ENCODE measurements at places on chromosomes 7 and 10.

DNA sequence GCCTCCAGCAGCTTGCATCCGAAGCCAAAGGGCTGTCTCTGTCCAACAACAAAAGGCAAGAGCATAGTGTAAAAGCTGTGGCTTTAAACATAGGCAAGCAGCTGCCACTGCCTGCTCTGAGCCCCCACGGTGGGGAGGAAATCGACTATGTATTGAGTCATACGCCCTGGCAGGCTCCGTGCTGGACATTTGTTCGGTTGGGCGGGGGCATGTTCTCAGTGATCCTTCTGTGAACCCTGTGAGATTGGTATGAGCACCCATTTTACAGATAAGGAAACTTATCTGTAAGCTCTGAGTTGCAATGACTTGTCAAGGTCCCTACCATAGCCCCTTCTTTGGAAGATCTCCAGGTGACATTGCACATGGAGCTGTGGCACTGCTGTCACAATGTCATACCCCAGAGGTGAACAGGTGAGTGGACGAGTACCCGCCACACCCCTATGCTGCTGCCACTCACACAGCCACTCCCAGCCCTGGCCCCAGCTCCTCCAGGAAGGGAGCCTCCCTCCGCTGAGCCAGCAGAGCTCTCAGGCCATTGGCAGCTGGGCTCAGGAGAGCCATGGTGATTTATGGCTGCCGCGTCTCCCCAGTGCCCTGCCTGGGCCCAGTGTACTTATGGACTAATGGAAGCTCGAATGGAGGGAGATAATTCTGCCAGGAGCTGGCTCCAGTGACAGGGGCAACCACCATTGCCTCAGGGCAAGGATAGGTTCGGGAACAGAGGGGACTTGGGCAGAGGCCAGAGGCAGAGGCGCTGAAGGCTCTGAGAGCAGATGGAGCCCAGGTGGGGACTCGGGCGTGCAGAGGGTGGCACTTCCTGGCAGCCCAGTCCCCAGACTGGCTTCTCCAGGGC lies 43.7 kb downstream of the UNC5B start:
- DNase-seq = no peak

- DNase-seq = no peak
These were observed 228.8 kb upstream of the FAM3C start for GRCh38 chr7:121624958-121625357.

GRCh38 chr7:3598854-3599253 lies 297.8 kb downstream of the SDK1 start:
- no peak for DNase-seq

DNA sequence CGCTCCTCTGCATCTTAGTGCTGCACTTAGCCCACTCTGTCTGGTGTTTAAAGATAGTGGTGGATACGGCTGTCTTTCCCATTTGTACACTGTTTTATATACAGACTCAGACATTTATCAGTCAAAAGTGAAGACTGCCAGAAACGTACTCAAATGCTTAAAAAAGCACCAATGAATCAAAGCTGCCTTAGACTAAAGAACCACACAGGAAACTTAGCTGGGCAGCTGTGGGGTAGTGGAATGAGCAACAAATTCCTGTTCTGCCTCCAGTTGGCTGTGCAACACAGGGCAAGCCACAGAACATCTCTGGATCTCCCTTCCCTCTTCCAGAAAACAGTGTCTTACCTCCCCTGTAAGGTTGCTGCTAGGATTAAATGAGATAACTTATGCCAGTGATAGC lies 76.0 kb downstream of the ATXN7L1 start:
- DNase-seq = no peak

- DNase-seq = no peak
These were observed 39.4 kb downstream of the CREB3L2 start for GRCh38 chr7:137962491-137962874.

- DNase-seq = no peak
These were observed 254.5 kb downstream of the AHR start for GRCh38 chr7:17552952-17553351.

DNA sequence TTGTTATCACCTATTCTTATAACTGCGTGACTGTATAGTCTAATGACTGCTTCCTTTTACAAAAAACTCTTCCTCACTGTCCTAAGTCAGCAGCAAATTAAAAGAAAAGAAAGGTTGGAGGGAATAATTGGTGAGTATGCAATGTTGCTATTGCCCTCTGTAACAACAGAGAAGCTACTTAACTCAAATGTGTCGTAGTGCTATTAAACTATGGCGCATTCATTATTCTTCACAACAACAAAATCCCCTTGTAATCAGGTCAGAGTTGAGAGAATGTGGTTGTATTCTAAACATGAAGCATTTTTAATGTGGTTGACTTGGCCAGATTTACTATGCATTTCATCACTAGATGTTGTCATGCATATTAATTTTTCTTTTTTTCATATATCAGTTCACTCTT lies 897.8 kb upstream of the PHF14 start:
- DNase-seq = no peak

GRCh38 chr7:25804154-25804553 lies 347.8 kb upstream of the NFE2L3 start:
- no peak for DNase-seq

DNA sequence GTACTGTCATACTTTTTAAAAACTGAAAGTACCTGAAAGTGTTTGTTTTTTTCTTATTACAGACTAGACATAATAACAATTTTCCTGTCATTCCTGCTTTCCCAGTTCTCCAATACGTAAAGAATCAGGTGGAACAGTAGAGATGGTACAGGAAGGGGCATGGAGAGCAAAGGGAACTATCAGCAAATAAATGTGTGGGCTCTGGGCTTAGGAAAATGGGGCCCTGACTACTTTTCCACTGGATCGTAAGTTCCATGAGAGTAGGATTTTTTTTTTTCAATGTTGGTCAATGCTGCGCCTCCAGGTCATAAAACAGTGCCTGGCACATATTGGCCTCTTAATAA lies 15.2 kb upstream of the FAS start:
- no peak for DNase-seq

- DNase-seq = no peak
These were observed 148.6 kb downstream of the IMMP2L start for GRCh38 chr7:111413739-111414138.

DNA sequence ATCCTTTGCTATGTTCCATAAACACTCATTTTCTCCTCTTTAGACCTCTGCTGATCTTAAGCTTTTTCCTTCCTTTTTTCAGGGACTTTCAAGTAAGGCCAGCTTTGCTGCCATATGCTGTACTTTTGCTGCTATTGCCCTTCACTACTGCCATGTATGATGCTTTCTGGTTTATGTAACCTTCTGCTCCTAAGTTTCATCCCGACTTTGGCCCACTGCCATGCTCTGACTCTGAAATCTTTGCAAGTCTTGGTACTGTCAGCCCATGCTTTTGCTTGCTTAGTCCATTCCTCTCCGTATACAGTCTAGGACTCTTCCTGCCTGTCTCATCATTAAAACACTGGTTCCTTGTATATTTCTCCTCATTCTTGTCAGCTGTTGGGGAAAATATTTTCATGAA lies 152.4 kb downstream of the RNF133 start:
- no peak for DNase-seq

DNA sequence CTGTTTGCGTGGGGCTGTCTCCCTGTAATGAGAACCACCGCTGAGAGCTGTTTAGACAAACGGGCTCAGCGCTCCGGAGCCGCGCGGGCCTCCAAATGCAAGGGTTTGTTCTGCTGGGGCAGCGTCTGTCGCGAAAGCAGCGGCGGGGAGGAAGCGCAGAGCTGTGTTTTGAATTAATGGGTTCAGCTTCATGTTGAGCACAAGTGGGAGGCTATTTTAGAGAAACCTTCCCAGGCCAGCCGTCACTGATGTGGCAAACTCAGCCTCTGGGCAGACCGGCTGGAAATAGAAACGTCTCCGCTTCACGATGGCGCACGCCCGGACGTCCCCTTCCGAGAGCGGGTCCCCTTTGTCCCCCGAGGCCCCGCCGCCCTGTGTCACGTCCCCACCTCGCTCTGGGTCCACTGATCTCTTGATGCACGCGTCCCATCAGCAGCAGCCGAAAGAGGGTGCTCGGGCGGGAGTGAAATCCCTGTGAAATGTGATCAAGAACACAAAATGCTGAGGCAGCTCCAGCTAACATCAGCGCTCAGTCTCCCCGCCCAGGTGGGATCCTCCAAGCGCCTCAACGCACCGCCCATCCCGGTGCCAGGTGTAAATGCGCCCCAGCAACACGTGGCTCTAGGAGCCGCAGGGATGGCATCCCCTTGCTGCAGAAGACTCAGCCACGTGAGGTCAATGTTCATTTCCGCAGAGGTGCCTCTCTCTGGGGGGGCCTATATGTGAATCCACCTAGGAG lies 44.9 kb downstream of the BAMBI start:
- DNase-seq = no peak

GRCh38 chr10:44913350-44914081 lies 2.4 kb downstream of the TMEM72 start:
- no peak for DNase-seq

DNA sequence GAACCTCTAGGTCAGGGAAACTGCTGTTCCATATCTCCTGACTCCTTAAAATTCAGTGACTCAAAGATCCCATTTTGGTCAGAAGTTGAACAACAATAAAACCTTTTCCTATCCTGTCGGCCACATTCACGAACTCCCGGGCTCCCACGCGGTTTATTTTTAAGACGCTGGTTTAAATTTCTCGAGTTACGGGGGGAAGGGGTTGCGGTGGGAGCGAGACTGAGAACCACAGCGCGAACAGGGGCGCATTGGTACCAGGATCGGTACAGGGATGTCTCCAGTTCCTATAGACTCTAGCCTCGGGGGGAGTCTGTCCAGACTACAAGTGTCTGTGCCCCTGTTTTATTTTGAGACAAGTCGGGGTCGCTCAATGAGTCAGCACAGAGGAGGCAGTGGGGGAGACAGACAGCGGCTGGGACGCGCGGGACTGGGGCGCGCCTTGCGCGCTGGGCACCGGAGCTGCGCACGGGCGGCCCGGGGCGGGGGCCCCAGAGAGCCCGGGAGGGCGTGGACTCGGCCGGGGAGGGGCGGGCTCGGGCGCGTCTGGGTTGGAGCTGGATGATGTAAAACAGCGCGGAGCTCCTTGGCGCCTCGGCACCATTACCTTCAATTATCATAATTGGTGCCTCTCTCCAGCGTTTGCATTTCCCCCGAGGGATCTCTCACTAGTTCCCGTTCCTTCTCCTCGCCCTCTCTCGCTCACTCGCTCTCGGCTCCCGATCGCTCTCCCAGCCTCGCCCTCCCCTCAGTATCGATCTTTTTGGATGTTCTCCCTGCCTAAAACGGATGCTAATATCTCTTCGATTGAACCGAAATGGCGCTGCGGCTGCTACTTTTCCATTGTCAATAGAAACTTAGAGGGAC lies 8.7 kb upstream of the BAMBI start:
- no peak for DNase-seq

GRCh38 chr7:152556013-152556755 lies 119.8 kb downstream of the XRCC2 start:
- DNase-seq = no peak

- DNase-seq = no peak
These were observed 36.3 kb downstream of the SMNDC1 start for GRCh38 chr10:110268442-110268841.

DNA sequence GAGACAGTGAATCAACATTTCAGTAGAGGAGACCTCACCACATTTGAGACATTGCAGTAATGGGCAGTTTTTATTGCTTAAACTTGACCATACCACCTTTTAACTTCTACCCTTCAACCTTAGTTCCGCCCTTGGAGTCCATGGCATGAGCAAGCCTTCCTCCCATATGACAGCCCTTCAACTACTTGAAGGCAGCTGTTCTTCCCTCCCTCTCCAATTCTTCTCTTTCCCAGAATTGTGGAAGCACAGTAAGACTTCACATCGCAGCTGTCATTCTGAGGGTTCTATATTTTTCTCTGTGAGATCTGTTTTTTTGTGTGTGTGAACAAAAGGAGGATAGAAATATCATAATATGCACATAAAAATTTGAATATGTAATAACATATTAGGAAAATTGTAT lies 2.2 kb upstream of the TSPAN12 start:
- no peak for DNase-seq

DNA sequence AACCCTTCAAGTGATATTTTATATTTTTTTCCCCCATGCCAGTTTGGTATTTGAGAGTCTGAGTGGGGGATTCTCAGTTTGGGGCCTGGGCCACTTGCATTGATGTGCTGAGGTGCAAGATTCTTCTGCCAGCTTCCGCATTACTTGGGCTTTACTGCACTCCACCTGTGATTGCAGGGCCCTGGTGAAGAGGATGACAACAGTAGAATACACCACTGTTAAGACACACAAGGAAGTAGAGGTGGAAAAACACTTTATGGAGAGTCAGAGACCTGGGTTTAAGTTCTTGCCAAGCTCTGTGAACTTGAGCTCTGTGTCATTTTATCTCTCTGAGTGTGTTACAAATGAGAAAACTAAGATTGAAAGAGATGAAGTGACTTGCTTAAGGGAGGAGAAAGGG lies 209.4 kb downstream of the LRMDA start:
- DNase-seq = no peak

DNA sequence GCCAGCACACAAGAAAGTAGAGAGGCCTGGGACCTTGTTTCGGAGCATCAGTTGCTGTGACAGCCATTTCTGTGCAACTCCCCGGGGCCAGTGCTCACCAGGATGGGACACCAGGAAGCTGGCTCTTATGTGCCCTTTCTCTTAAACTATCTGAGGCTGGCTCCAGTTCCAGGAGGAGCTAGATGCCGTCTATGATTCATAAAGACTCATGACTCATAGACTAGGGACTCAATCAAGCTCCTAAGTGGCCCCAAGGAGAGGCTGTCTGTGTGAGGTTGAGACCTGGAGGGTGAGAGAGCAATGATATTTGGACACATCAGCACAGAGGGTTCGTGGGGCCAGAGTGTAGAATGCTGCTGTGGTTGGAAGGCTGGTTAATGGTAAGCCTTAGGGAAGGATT lies 580.1 kb downstream of the CCSER2 start:
- no peak for DNase-seq

DNA sequence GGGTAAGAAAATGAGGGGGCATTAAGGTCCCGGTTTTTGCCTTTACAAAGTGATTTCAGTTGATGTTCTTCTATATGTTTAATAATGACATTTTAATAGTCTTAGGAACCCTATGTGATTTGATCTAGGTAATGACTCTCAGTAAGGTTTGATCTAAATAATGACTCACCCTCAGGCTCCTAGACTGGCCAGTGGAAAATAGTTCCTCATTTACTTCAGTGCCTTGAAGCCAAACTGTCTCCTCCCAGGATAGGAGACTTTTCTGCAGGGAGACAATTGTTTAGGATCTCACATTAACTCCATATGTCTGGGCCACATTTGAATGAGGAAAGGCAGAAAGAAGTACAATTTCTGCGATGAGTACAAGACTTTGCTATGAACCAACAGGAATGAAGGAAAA lies 1331.9 kb downstream of the XPNPEP1 start:
- no peak for DNase-seq

- no peak for DNase-seq
These were observed 74.0 kb downstream of the ADCY1 start for GRCh38 chr7:45647967-45648670.

Data from activated T-cell treated with anti-CD3 and anti-CD28 coated beads for 4 hours (primary cell).